ENCODE measurements at places on chromosomes 1 and 21. TPM values are rescaled to one million over a fixed set of nuclear protein-coding genes. Genes with fewer than 3 reads are reported as not detected.

The FAM110D gene
- 0.98 TPM for polyA plus RNA-seq

The SUCO gene
- 36.4 TPM for polyA plus RNA-seq

The ADORA3 gene
- 1.2 TPM for polyA plus RNA-seq

The CRP gene
- not detected for polyA plus RNA-seq

The HTR6 gene
- polyA plus RNA-seq = not detected

The PCP4 gene
- polyA plus RNA-seq = 1.9 TPM

The CREG1 gene
- 28.6 TPM for polyA plus RNA-seq

The BRDT gene
- 0.37 TPM for polyA plus RNA-seq

The TTC34 gene
- polyA plus RNA-seq = 0.31 TPM

The CYP4Z1 gene
- 0.15 TPM for polyA plus RNA-seq

The TFF3 gene
- 1.7 TPM for polyA plus RNA-seq

The SGIP1 gene
- 2.0 TPM for polyA plus RNA-seq

The LIN28A gene
- polyA plus RNA-seq = not detected

The AGT gene
- polyA plus RNA-seq = 17.9 TPM

The SH2D1B gene
- polyA plus RNA-seq = 0.18 TPM

The ALX3 gene
- not detected for polyA plus RNA-seq

The TSPEAR gene
- 0.14 TPM for polyA plus RNA-seq

The PDC gene
- polyA plus RNA-seq = 0.27 TPM

Data from hindlimb muscle (tissue), 1 donor.